Activated naive CD8-positive, alpha-beta T cell treated with anti-CD3 and anti-CD28 coated beads, Interleukin-2, amount 50 U/mL, for 16 hours (primary cell): ENCODE measurements at places on chromosomes 1 and 21.

GRCh38 chr1:223301371-223301770, 62.6 kb downstream of the SUSD4 start:
- no peak for DNase-seq

GRCh38 chr1:1116701-1117468, 996 bp upstream of the C1orf159 start:
- no peak for DNase-seq

DNA sequence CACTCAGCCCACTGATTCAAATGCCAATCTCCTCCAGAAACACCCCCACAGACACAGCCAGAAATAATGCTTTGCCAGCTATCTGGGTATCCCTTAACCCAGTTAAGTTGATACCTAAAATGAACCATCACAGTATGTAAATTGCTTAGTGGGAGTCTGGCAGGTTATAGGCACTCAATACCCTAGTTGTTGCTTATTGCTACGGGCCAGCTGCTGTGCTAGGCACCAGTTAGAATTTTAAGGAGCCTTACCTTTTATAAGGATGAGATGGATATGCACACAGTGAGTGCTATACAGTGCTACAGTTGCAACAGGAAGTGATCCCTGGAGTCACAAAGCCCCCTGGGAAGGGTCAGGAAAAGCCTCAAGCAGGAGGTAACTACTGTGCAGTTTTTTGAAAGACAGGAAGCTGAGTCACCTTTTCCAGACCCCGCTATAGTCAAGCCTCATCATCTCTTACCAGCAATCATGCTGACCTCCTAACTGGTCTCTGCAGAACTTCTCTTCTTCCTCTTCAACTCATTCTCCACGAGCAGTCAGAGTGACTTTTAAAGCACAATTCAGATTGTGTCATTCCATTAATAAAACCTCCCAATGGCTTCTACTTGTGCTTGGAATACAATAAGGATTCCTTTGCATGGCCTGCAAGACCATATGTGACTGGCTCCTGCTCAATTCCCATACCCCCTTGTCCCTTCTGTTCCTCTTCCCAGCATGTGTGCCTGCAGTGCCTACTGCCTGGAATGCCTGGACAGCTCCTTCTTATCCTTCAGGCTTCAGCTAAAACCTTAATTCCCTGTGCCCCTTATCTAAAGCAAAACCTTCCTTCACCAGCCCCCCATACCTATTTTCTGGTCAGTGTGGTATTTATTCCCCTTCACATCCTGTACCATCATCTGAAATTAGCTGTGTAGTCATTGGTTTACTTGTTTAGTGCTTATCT, 10.4 kb upstream of the TLR5 start:
- DNase-seq, result no peak

DNA sequence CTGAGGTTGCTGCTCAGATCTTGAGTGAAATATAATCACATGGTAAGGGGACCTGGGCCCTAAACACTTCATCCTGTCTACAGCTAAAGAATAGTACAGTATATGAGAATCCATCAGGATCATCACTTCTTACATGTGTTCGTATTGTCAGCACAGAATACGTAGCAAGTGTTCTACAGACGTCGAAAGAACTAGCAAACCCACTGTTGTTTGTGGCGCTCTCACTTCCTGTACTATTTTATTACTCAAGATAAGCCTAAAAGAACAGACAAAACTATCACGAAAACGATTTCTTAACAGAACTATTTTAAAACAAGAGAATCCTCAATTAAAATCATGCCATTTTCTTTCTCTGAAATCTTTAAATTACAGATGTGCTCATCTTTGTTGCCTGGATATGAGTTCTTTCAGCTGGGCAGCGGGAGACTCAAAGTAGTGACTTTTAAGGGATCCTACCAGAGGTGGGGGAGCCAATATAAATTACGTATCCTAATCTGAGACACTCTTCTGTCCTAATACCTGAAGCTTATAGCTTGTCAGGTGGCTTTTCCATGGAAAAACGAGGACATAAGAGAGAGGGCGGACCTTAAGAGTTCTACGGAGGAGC, 724 bp downstream of the ST7L start:
- no peak for DNase-seq

DNA sequence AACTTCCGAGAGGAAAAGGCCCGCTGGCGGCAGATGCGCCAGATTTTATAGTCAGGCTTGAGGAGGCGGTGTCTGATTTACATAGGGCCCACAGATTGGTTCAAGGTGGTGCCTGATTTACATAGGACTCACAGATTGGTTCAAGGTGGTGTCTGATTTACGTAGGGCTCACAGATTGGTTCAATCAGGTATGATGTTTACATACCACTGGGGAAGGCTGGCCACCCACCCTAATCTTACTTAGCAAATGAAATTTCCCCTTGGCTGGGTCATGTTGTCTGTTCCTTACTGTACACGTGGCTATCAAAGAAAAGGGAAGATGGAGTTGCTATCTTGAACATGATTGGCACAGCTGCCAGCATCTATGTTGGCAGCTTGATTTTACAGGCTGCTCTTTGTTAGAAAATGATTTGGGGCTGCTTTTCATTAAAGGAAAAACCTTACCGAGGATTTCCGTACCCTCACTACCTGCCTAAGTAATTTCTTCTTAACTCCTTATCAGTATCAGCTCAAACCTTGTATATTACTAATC, 96.3 kb downstream of the SETD4 start:
- no peak for DNase-seq
